ENCODE measurements at places on chromosomes 6 and 20.

- no peak for DNase-seq
Measured at GRCh38 chr6:54291738-54292137, 16.5 kb upstream of the TINAG start.

DNA sequence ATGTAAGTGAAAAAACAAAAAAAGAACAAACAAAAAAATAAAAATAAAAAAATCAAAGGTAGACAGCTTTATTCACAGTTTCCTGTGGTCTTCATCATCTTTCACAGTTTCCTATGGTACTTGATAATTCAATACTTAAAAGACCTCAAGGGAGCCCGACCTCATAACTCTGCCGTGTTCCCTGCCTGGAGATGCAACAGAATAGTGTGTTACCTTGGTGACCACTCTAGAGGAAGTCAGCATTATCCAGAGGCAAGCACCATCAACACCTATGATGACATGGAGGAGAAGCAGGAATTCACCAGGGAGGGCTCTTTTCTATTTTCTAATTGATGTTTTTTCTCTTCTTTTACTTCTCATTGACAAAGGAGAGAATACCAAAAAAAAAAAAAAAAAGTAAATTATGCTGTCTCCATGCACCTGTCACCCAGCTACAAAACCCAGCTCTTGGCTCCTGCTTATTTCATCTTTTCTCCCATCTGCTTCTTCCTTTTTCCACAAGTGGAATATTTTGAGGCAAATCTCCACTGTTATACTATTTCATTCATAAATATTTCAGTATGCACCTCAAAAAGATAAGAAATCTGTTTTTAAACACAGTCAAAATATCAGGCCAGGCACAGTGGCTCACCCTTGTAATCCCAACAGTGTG, 95.8 kb upstream of the STXBP5 start:
- DNase-seq: no peak

- no peak for DNase-seq
Measured at GRCh38 chr6:15901141-15902115, 227.5 kb upstream of the MYLIP start.

- DNase-seq: peak; percentile 49
Measured at GRCh38 chr6:145015739-145016558, 719.4 kb downstream of the EPM2A start.

DNA sequence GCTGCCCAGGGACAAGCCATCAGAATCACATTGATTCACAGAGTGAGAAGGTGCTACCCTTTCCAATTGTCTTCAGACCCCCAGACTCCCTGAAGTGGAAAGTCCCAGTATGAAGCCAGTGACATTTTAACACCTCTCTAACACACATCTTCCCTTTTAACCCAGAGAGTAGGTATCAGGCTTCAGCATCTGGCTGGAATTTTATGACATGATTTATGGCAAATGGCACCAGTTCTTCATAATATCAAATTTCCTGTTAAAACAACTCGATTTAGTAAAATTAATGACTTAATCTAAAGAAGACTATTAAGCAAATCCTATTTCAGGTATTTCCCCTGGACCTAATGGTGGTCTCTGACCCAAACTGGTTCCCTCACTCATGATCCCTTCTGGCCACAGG, 25.0 kb downstream of the KCNB1 start:
- no peak for DNase-seq

DNA sequence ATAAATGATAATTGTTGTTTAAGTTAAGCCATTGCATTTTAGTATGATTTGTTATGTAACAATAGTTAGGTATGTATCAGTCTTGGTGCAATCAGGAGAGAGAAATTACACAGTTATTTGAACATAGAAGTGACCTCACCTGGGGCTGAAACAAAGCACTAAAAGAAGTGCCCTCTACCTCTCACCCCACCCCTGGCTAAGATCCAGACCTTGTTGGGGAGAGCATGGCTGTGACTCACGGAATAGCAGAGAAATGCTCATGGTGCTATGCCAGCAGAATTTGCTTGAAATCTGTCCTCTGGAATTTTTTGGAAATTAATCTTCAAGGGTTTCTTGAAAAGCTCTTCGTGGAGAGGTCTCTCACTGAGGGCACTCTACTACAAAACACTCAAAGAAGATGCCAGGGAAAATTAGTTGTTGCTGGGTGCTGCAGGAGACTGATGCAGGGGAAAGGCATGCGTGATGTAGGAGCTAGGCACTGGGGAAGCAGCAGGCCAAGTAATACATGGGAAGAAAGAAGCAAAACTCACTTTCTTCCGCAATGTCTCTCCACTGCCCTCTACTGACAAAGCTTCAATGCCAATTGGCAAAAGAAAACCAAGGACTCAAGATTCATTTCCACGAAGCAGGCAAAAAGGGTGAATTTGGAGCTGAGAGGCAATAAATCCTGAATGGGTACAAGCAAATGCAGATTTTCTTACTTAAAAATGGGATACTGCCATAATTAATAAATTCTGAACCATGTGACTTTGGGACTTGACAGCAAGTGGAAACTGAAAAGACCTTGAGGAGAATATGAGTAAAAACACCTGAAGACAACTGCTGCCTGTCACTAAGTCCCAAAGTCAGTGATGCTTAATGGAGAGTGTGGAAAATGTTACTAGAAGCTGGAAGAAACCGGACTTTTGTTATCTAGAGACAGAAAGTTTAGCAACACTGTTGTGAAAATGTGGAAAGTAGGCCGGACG, 136.3 kb upstream of the ZNF184 start:
- DNase-seq: no peak

DNA sequence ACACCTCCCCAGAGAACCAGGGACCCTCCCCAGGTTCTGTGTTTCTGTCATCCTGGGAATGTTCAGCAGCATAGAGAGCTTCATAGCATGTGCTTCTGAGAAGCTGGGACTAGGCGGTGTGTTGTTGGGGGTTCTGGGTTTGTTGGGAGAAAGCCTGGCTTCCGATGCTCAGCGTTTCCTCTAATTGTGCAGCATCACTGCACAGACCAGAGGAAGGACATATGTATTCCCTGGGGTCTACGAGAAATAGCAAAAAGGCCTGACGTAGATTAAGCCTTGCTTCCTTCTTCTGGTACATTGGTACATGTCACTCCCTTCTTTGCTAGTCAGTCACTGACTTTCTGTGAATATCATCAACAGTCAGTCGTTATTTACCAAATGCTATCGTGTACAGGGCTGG, 96.9 kb upstream of the SGK1 start:
- no peak for DNase-seq

DNA sequence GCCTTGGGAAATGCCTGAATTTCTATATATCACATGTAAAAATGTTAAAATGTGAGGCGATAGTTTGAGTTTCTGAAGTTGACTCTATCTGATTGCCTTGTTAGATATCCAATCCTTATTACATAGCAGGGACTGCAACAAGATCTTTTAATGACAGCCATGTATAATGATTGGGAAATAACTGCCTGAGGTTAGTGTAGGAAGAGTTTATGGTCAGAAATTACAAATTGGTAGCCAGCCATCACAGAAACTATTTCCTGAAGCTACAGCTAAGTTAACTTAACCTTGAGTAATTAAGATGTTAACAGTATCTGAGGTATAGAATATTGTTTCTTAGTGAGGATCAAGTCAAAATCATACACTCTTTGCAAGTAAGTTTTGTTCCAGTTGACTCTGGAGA, 41.0 kb downstream of the AKIRIN2 start:
- peak; percentile 28 for DNase-seq

DNA sequence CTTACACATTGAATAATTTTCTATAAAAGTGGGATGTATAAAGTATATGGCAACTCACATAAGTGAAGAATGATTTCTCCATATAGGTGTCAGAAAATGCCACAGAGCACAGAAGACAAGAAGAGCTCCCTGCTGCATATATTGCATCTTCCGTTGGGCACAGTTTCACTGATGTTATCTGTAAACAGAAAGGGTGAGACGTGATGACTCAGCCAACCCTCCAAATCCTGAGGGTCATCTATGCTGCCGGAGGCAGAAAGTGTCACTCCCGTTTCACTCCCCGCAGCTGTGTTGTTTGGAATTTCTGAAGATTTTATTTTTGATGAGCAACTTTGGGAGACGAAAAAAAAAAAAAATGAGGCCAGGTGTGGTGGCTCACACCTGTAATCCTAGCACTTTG, 644.1 kb downstream of the C6orf118 start:
- DNase-seq: no peak
